ENCODE measurements at places on chromosomes 7 and 10.
A peak's percentile ranks its signal among the peaks of the same experiment; 100 is the strongest.

DNA sequence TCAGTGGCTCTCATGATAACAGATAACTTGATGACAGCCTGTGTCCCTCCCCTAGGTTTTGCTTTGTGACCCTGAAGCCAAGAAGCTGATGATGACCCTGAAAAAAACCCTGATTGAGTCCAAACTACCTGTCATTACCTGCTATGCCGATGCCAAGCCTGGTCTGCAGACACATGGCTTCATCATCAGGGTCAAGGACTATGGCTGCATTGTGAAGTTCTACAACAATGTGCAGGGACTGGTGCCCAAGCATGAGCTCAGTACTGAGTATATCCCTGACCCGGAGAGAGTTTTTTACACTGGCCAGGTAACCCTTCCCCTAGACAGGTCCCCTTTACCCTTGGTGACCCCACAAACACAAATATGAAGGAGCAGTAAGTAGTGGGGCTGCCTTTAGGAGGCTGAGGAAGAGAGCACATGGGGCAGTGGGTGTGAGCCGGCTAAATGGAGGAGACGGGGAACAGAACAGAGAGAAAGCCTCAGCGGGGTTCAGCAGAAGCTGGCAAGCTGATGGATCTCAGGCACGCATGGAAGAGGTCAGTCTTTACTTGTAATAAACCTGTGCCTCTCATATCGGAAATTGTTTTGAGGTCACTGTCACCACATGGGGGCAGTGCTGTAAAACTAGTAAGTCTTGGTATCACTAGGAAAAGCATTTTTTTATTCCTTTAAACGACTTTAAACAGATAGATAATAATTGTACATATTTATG is 20.2 kb downstream of the PDCD11 start:
- peak; percentile 19 for DNase-seq

DNA sequence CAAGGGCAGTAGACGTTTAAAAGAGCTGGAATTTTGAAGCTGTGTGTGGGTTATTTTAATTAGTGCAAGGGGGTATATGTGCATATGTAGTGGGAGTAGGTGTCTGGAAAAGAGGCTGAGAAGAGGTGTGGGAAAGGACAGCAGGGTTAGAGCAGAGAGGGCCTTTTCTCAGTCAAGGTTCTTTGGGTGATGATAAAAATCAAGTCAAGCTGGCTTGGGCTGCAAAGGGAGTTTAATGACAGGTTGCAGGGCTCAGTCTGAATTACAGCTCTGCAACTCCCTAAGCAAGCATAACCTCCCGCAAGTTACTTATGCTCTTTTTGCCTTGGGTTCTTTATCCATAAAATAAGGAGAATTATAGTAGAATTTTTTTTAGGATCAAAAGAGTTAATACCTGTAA is 83.5 kb downstream of the RELN start:
- DNase-seq = no peak

- DNase-seq = no peak
Observed at GRCh38 chr10:128062331-128062880, 63.8 kb downstream of the MKI67 start.

GRCh38 chr10:72218726-72219125 is 2.6 kb upstream of the ASCC1 start:
- no peak for DNase-seq

DNA sequence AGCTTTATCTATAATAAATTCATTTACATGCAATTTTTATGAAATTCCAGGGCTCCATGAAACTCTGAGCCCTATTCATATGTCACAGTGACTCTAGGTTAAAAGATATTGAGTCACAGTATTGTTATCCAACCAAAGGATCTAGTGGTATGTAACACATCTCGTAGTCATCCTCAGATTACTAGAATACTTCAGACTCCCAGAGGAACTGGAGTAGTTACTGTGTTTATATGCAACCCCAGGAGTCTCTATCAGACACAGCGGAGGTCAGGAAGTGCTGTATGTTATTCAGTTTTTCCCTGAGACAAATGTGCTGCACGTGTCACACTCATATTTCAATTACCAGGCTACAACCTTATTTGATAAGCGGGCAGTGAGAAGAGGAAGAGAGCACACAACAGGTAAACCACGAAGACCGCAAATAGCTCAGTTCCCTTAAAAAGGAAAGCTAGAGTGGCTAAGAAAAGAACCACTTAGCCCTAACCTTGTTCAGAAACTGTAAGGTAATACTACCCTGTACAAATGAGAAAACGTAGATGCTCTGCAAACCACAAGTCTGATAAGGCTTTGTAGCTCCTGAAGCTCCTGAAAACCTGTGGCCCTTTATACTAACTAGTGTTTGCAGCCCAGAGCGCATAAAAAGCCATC is 114.0 kb upstream of the CNTNAP2 start:
- DNase-seq = no peak

DNA sequence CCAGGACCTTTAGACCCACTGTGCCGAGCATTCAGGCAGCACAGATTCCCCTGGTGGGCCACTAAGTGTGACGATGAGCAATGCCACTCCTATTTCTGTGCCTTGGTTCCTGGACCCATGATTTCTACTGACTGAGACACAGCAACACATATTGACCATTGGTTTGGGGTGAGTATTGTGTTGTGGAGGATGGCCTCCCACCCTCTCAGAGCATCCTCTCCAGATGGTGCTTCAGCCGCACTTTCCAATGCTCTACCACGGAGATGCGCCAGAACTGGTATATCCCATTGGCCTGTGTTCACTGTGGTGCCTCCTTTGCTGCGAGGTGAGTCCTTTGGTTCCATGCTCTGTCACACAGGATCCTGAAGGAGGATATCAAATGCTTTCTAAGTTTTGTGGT is 10.1 kb upstream of the GDF10 start:
- DNase-seq = no peak

- DNase-seq = no peak
Observed at GRCh38 chr10:91800756-91801155, 2.5 kb downstream of the TNKS2 start.

GRCh38 chr7:66930341-66930740 is 9.3 kb downstream of the TMEM248 start:
- no peak for DNase-seq

- DNase-seq = no peak
Observed at GRCh38 chr10:16788125-16788524, 29.1 kb downstream of the RSU1 start.

GRCh38 chr10:133104068-133104962 is 16.6 kb downstream of the ADGRA1 start:
- no peak for DNase-seq

DNA sequence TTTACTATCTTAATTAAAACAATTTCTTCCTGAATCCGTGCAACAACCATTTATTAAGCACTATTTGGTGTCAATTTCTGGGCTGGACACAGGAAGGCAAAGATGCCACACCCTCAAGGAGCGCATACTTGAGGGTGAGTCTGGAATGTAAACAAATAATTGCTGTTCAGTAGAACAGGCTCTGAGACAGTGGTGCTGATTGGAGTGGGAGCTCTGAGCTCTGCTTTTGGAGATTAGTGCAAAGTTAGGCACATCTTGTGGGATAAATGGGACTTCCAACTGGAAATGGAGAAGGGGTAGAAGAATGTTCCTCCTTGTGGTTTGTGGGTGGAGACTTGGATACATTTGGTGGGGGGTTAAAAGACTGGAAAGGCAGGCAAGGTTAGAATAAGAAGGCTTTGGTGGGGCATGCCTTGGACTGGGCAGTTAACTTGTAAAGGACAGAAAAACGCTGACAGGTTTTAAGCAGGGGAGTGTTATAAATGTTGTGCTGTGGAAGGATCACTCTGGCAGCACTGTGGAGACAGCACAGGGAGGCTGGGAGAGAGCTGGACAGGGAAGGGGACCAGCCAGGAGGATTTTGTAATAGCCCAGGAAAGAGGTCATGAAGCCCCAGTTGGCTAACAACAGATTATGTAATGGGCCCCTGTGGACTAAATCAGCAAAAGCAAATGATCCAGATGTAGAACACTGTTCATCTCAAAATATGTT is 80.7 kb downstream of the ZNF365 start:
- DNase-seq = no peak

- no peak for DNase-seq
Observed at GRCh38 chr7:156886020-156886795, 6.8 kb downstream of the LMBR1 start.

All from esophagus squamous epithelium (tissue), 5 donors.